Activated naive CD4-positive, alpha-beta T cell treated with Interleukin-2 at 50 U/mL for 16 hours (primary cell): ENCODE measurements at places on chromosomes 5 and 9.

GRCh38 chr5:76819851-76820525, 1.2 kb downstream of the F2RL1 start:
- DNase-seq: no peak

DNA sequence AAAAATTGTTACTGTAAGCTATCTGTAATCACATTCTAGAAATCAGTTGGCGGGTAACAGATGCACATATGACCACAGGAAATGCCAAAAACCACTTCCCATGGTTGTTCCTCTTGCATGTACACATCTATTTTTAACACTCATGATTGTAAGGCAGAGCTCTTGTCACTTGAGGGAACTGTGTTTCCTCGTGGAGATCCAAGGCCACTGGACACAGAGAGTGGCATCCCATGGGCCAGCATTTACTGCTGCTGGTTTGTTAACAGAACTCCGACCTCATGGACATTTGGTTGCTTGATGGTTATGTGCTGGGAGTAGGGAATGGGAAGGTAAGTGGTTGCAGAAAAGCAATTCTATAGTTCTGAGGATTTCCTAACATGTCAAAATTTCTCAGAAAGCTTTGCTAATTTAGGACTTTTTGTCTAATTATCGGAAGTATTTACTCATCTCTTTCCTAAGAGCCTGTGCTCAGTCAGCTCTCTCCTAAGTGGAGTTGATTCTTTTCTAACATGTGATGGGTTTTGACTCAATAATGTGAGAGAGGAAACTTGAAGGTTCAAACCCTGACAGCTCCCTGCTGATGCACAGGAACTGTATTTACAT, 202.0 kb upstream of the NR3C1 start:
- DNase-seq: peak; percentile 9

- no peak for DNase-seq
These were observed 91.9 kb upstream of the OTULINL start for GRCh38 chr5:14489643-14490042.

DNA sequence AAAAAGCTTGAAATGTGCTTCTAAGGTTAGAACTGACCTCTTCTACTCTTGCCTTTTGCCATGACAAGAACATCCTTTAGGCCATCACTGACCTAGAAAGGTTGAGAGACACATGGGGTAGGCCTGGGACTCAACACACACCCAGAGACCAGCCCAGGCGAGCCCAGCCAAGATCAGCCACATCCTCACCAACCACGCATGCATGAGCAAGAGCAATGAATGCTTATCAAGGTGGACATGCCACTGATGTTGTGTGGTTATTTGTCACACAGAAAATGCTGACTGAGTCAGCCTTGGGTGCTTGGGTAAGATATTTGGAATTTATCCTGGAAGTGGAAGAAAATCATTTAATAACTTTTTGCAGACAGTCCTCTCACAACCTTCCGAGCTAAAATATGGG, 39.4 kb downstream of the SMIM23 start:
- DNase-seq: no peak

DNA sequence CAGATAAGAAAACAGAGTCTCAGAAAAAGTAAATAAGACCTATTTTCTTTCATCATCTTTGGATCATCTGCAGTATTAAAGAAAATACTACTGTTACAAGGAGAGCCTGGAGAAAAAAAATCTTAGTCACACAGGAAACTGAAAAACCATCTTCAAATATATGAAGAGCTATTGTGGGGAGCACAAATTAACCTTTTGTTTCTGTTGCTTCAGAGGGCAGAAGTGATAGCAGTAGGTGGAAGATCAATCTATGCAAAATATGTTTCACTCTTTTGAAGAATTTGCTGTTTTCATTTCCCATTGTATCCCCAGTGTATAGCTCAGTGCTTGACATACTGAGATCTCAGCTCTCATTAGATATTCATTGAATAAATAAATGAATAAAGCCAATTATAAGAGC, 13.1 kb upstream of the CEMIP2 start:
- no peak for DNase-seq

DNA sequence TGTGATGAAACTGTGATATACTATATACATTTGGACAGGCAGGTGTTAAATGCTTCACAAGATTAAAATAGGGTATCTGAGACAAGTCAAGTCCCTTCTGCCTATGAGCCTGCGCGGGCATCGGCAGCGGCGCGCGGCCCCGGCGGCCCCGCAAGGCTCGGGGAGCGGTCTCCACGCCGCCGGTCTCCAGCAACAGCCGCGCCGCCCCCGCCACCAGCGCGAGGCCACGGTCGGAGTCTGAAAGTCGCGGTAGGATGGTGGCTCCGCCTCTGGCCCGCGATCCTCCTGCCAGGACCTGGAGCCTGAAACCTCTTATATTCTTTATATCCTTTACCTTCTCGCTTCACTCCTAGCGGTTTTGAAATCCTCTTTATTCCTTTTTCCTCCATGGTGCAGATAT, 99.4 kb downstream of the INSL6 start:
- DNase-seq: no peak

GRCh38 chr9:31103836-31104235, 1280.6 kb upstream of the ACO1 start:
- DNase-seq: no peak

DNA sequence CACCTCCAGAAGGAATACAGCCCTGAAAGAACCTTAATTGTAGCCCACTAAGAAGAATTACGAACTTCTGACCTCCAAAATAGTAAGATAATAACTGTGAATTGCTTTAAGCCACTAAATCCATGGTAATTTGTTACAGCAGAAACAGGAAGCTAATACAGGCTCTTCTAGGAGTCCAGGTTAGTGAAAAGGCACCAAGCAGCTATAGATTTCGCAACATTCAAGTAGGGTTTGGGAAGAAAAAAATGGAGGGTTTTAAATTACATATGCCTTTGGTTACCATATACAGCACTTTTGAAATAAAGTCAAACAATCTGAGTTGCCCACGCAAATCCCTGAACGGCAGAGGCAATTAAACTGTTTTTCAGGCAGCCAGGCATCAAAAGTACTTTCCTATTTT, 1.7 kb upstream of the ACTL7A start:
- no peak for DNase-seq

DNA sequence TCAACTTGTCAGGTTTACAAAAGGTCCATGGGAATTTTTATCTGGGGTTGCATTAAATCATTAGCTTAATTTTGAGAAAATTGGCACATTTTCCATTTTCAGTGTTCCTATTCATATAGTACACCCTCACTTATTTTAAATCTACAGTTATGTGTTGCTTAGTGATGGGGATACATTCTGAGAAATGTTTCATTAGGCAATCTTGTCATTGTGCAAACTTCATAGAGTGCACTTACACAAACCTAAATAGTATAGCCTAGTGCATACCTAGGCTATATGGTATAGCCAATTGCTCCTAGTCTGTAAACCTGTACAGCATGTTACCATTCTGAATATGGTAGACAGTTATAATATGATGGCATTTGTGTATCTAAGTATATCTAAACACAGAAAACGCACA, 19.8 kb upstream of the FAM151B start:
- no peak for DNase-seq

DNA sequence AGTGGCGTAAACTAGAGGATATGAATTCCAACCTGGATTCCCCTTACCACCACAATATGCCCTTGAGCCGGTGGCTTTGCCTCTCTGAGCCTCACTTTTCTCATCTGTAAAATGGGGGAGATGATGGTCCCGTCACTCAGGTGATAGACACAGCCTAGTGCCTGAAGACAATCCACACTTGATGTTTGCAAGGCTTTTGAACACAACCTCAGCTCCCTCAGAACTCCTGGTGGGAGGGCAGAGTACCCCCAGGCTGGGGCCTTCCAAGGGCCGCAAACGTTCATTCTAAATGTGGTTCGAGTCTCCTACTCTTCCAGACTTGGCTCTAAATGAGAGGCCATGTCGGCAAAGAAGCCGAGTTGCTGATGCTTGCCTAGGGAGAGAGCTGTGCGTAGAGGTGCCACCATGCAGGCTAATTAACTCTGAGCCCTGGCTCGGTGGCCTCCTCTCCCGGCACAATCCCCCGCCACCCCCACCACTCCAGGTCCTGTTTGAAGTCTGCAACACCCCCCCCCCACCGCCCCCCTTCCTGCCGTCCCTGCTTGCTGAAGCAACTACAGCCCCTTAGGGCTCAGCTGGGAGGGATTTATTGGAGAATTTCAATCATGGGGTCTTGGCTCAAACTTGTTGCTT, 97.7 kb upstream of the LMX1B start:
- no peak for DNase-seq

DNA sequence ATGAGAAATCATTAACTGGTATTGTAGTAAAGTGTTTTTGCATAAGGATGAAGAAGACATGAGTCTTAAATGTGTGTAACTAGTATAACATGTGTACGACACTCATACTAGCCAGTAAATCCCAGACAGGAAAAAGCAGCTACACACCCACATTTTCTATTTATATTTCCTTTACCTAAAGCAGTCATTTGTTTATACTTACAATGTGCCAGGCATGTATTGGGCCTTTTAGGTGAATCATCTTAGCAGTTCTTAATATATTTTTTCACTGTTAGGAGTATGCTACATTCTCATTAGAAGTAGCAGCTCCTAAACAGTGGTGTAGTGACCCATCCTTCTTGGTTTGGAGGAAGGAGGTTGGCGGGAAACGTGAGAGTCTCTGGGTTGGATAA, 55.8 kb upstream of the TMC1 start:
- DNase-seq: no peak

DNA sequence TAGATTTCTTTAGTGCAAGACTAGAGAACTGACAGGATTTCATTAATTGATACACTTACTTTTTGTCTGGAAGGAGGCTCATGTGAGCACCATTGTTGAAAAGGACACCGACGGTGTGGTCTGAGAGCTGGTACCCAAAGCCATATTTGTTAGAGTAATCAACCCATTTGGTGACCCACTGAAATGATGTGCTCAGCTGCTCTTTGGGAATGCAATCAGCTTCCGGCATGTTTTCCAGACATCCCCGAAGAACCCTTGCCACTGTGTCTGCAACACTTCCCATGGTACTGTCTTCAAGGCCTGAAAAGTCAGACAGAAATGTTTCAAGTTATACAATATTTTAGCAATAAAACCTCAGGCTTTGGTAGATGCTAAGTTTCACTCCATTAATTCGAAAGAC, 4.4 kb downstream of the PLK2 start:
- DNase-seq: no peak

GRCh38 chr5:98631311-98632054, 142.0 kb upstream of the RGMB start:
- DNase-seq: no peak

- DNase-seq: no peak
These were observed 21.2 kb downstream of the MEGF9 start for GRCh38 chr9:120692901-120693699.

- no peak for DNase-seq
These were observed 411.5 kb downstream of the PLK2 start for GRCh38 chr5:58048185-58048925.

DNA sequence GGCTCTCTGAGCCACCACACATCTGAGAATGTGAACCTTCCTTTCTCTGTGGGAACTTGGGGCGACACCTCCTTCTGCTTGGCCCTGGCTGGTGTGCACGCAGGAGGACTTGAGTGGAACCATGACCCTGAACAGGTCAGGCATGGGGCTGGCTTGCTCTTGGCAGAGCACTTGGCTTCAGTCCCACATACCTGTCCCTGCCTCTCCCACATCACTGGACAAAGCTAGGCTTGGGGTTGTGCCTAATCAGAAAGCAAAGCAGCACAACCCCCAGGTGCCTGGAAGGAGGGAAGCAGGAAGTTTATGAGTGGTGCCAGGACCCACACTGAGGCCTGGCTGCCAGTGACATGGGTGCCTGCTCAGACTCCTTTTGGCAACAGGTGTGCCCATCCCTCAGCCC, 13.2 kb downstream of the GADD45G start:
- no peak for DNase-seq

GRCh38 chr5:168844016-168844921, 265.1 kb upstream of the PANK3 start:
- no peak for DNase-seq

DNA sequence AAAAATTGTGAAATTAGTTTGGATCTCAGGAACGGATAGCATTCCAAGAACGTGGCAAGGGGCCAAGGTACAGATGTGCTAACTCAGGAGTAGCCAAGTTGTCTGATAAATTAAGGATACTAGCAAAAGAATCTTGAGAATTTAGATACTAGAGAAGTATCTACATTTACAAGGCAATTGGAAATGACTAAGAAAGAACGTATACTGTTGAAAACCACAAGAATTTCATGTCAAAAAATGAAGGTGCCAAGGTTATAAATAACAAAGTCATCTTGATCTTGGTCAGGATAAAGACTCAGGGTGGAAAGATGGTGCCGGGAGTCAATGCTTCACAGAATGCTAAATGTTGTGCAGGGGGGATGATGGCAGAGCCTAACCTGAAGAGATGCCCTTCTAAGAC, 19.2 kb downstream of the CAPSL start:
- DNase-seq: no peak

GRCh38 chr5:165459232-165459631, 1953.8 kb downstream of the MAT2B start:
- no peak for DNase-seq

DNA sequence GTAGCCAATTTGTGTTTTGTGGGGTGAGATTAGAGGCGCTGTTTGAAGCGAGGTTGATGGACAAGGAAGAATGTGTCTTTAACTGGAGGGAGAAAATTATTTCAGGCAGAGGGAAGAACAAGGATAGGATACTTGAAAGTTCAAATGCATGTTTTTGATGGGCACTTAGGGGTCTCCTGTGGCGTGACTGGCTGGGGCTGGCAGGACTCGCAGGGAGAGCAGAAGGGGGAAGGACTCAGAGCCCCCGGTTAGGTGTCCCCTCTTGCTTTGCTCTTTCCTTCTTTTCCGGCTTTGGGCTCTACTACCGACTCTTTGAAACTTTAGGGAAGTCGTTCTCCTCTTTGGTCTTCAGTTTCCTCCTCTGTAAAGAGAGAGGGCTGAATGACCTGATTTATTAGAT, 12.1 kb downstream of the GRAMD2B start:
- no peak for DNase-seq

DNA sequence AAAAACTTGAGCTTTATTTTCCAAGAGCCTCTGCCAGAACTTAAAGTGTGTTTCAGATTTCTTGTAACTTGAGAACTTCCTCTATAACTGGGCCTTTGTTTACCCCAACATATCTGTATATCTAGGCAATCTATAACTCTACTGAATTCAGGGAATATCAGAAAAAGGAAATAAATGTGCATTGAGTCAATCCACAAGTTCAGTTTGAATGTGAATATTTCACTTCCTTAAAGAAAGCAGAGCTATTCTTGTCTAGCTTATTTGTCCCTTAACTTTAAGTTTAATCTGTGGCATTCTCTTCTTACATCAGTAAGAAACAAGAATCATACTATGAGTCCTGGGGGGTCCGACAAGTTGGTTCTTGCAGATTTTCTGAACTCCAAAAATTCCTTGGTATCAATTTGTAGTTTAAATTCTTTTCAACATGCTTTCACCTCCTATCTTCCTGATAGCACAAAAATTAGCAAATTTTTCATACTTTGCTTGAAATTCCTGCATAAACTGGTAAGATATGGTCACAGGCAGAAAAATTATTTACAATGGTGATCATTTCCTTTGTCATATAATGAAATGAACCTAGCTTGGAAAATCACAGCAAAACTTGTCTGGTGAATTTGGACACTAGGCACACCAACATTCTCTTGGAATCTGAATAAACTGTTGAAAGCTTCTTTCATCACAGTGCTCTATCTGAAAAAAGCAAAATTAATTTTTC, 19.8 kb upstream of the ITGA1 start:
- no peak for DNase-seq
